Right ventricle myocardium inferior (tissue), 1 donor: ENCODE measurements at places on chromosomes 3 and 15. TPM values are rescaled to one million over a fixed set of nuclear protein-coding genes. Genes with fewer than 3 reads are reported as not detected.
A peak's percentile ranks its signal among the peaks of the same experiment; 100 is the strongest.

DNA sequence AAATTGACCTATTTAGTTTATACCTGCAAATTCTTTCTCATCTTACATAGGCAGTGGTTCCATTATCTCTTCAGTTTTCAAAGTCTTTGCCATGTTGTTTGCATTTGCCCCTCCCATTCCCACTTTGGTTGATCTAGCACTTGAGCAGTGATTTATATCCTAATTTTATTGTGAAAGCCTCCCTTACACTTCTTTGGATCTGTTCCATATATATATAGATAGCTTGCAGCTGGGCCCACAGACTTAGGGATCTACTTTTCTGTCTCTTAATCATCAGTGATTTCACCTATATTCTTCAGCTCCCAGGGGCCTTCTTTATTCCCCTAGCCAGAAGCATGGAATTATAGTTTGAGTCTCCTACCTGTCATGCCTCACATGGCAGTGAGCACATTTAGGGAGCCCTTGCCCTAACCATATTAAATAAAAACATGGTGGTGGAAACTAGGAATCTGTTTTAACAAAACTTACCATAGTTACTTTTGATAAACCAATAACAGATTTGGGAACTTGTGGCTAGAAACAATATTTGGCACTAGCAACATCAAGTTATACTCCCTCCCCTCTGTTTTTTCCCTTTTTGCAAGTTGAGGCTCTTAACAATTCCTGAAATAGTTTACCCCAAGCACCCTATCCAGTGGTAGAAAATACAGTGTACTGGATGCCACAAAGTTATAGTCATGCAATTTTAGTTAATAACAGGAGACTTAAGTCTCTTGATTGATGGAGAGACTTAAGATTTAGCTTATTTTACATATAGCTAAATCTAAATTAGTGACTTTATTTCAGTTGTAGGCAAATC is 41.7 kb downstream of the ARIH1 start:
- no peak for DNase-seq

DNA sequence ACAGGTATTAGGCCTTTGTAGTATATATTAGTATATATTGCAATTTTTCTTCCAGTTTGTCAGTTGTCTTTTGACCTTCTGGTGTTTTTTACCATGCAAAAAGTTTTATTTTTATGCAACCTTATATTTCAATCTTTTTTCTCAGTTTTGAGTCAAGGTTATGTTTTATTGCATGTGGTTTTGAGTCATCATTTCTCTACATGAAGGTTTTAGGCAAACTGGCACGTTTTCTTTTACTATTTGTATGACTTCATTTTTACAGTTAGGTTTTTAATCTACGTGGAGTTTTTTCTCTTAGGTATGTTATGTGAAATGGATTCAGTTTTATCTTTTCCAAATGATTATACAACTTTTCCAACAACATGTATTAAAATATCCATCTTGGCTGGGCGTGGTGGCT is 36.8 kb upstream of the TCAIM start:
- DNase-seq = no peak

GRCh38 chr3:44477312-44478030 is at the start of gene ZNF445:
ZNF445 (minus strand) TSS chr3:44477670; CDS start chr3:44455549, 22,121 bp downstream.
- peak; percentile 94 for DNase-seq

The MCF2L2 gene
- 0.22 TPM for total RNA-seq

The CLCN2 gene
- total RNA-seq = 2.9 TPM

The CSNK1G1 gene
- total RNA-seq = 5.5 TPM

The FBLN2 gene
- total RNA-seq = 81.1 TPM
